Stomach (tissue), 19 donors: ENCODE measurements at places on chromosomes 2 and 18.
A peak's percentile ranks its signal among the peaks of the same experiment; 100 is the strongest.

DNA sequence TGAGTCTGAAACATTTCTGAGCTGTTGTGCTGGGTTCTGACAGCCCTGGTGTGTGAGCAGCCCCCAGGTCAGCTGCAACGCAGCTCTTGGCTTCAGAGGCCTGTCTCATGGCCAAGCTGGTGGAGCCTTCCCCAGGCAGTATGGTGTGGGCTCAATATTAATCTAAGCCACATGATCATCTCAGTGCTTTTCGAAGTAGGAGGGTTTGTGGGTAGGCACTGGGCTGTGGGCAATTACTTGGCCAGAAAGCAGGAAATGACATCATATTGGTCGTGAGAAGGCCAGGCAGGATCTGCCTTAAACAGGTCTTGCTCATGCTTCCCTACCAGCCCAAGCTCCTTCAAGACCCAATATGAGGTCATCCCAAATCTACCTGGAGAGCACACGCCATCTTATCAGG is 26.9 kb downstream of the LOXHD1 start:
- no peak for DNase-seq

- DNase-seq: no peak
Measured at GRCh38 chr2:10740226-10740625, 18.8 kb downstream of the ATP6V1C2 start.

- no peak for DNase-seq
Measured at GRCh38 chr2:2026252-2026831, 282.0 kb upstream of the PXDN start.

DNA sequence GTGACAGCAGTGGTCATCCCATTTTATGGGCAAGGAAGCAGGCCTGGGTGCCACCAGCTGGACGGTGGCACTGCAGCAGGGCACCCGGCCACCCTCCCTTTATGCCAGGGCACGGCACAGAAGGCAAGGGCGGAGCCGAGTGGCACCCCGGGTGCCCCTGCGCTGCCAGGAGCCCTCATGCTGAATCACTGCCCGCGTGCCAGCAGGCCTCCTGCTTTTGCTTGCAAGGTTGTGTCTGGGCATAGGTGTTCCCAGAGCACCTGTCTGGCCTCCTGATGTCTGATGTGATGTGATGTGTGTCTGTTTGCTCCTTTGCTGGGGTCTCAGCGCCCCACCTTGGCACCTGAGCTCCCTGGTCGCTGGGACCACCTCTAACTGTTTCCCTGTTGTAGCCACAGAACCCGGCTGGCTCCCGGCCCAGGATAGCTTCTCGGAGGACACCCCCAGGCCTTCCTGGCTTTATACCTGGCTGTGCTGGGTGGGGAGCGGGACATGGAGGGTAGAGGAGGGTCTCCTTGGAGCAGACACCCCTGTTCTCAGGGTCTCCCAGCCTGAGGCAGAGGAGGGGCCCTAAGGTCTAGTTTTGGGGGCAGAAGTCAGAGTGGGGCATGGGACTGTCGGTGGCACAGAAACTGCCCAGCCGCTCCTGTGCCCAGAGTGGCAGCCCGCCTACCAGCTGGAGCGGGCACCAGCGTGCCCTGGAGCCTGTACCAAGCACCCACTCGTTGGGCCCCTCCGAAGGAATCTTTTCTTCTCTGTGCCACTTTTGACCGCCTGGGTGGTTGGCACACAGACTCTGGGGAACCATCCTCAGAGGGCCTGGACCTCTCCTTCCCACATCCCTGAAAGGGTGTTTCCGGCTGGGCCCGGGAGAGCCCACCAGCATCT is 3.6 kb downstream of the GPC1 start:
- DNase-seq: no peak

- peak; percentile 77 for DNase-seq
Measured at GRCh38 chr2:176613323-176613987, 344.2 kb downstream of the MTX2 start.

DNA sequence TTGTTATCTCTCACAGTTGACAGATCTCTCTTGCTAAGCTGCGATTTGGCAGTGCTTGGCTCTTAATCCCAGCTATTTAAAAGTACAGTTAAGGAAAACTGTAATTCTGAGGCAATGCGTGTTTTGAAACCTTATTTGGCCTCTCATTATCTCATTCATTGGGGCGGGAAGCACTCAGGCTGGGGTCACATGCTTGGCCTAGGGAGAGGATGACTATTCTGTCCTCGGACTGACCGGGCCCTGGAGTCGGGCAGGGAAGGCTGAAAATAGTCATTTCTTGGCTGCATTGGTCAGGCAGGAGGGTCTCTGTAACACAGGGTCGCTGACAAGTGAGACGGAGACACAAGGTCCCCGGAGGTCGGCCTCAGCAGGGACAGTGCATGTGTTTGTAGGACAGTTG is 20.2 kb upstream of the EMILIN2 start:
- DNase-seq: no peak

DNA sequence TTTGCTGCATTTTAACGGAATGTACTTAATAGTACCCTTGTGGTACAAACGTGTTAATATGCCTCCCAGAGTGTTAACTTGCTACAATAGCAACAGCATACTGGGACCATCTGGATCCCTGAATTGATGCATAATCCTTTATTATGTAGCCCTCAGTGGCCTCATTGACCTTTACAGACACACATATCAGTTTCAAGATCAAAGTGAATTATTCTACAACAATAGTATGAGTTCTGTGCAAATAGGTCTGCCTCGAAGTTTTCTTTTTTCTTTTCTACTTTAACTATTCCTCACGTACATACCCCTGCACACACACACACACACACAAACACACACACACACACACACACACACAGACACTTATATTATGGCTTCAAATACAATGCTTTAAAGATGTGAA is 1622.1 kb downstream of the LRP1B start:
- DNase-seq: no peak

- no peak for DNase-seq
Measured at GRCh38 chr2:176166272-176166671, 9.2 kb downstream of the HOXD3 start.

DNA sequence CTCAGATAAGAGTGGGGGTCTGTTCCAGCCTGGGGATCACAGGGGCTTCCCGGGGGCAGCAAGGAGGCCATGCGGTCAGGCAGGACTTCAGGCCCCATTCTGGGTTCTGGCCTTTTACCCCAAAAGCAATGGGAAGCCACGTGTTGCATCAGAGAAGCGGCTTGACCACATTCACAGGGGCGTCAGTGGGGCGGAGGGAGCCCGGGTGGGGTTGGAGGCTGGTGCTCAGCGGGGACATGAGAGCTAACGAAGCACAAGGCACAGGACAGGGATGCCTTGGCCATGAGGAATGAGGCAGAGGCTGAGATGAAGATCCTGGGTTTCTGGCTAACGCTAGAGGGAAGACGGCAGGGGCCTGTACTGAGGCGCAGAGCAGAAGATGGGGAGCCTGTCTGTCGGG is 6.1 kb downstream of the HJURP start:
- no peak for DNase-seq

DNA sequence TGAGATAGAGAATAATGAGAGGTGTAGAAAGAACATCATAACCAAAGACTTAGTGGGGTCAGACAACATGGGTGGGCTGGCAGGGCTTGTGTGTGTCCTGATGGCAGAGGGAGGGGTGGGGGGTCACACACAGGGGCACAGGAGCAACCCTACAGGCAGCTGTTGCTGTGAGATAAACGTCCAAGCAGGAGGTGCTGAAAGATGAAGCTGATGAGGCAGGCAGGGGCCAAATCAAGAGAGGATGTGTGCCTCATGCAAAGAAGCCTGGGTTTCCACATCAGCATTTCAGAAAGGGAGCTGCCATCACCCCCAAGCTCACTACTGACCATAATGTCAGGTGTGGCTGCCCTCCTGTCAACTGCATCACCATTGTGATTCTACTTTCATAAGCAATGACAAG is 16.0 kb upstream of the SKA1 start:
- DNase-seq: no peak

DNA sequence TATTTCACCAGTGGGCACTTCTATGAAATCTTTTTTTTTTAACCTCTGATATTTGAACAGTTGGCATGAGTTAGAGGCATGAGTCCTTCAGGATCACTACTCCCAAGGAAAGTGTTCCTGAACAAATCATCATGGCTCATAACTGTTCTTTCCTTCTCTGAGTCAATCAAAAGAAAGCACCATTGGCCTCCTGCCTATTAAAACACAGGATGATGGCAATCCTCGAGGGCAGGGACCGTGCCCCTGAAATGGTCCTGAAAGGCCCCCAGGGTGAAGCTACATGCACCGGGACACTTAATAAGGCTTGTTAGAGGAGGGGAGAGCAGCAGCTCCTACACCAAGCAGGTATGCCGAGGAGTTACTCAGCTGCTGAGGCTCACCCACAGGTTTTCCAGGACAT is 43.5 kb downstream of the SLC14A2 start:
- no peak for DNase-seq

- no peak for DNase-seq
Measured at GRCh38 chr2:189364607-189365006, 76.7 kb upstream of the WDR75 start.

DNA sequence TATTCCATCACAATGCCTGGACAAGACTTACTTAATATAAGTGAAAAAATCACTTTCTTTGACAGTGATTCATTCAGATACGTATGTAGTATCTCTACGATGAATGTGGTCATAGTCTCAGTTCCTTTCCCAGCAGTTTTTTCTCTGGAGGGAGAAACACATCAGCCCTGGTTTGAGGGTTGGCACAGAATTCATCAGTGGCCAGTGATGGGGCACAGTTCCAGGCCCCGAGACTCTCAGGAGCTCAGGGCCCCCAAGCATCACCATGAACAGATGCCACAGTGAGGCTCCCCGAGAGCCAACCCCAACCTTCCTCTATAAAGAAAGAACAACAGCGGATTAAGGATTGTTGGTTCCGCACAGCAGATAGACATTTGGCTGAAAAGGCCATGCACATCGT is 12.5 kb downstream of the PRKAG3 start:
- DNase-seq: no peak

DNA sequence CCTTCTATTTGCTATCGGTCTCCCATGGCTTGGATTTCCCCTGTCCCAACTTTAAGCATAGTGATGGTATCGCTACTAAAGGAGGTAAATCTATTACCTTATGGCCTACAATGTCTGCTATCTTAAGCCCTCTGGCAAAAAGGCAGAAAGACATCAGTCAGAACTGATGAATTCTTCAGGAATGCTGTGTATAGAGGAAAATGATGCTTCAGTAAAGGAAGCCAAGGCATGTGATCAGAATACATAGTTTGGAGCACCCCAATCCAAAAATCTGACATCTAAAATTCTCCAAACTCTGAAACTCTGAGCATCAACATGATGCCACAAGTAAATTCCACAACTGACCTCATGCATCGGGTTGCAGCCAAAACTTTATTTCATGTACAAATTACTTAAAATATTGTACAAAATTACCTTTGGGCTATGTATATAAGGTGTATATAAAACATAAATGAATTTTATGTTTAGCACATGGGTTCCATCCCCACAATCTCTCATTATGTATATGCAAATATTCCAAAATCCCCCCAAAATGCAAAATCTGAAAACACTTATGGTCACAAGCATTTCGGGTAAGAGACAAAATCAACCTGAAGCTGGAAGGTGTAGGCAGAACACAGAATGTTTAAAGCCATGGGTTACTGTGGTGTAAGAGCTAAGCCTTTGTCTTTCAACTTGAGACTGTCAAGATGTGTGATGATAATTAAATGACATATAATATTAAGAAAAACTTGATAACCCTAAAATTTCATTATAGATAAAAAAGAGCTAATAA is 66.2 kb downstream of the CUL3 start:
- no peak for DNase-seq

- DNase-seq: no peak
Measured at GRCh38 chr2:117232305-117232704, 582.2 kb upstream of the DDX18 start.

GRCh38 chr18:26579941-26580618 is 31.7 kb upstream of the KCTD1 start:
- peak; percentile 66 for DNase-seq

DNA sequence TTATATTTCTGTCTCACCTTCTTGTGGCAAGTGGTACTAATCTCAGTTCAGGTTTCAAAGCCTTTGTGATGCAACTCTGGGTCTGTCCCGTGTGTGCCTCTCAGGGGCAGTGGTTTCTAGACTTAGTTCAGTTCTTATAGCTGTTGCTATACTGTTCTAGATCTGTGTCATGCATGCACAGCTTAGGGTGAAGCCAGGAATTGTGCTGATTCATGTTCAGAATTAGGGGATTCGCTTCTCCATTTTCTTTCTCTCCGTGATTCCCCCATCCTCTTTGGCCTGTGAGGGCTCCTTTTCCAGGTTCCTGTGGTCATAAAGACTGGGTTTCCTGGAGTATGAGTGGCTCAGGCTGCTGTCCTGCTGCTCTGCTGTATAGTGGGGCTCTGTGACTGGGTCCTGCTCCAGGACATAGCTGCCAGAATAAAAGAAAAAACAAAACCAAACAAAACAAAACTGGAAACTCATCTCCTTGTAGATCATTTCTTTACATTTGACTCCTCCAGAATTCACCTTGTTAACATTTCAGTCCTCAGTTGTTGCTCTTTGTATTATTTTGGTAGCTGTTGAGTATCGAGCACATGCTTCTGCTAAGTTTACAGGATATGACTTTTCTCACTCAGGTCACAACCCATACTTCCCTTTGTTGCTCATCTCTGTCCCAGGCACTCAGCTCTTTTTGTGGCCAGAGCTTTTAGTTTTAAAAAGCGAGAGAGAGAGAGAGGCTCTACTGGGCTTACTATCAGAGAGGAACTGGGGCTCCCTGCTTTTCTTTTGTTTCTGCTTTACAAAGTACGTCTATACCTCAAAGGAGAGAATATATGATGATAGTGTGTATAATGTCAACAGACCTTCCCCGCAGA is 34.2 kb downstream of the CERS6 start:
- peak; percentile 52 for DNase-seq

DNA sequence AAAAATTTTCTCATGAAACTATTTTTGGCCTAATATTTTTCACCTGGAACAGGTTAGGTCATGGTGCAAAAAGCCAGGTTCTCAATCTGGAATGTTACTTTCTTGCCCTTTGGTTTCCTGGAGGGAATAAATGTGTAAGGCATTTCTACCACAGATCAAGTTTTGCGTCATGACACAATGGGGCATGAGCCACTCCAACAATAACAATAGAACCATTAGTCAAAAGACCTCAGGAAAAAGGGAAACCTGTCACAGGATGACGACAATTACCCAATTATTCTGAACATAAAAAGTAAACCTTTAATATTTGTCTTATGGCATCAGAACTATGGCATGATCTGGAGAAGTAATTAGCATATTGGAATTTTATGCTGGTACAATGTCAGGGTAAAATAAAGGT is 88.2 kb upstream of the HNRNPA3 start:
- DNase-seq: no peak

GRCh38 chr2:150570712-150571111 is 83.2 kb upstream of the RND3 start:
- DNase-seq: no peak
